Motor neuron (in vitro differentiated cells): ENCODE measurements at places on chromosomes 4 and X. TPM values are rescaled to one million over a fixed set of nuclear protein-coding genes. Genes with fewer than 3 reads are reported as not detected.
A peak's percentile ranks its signal among the peaks of the same experiment; 100 is the strongest.

GRCh38 chr4:160142579-160142978 is 1039.7 kb downstream of the RAPGEF2 start:
- no peak for ATAC-seq

DNA sequence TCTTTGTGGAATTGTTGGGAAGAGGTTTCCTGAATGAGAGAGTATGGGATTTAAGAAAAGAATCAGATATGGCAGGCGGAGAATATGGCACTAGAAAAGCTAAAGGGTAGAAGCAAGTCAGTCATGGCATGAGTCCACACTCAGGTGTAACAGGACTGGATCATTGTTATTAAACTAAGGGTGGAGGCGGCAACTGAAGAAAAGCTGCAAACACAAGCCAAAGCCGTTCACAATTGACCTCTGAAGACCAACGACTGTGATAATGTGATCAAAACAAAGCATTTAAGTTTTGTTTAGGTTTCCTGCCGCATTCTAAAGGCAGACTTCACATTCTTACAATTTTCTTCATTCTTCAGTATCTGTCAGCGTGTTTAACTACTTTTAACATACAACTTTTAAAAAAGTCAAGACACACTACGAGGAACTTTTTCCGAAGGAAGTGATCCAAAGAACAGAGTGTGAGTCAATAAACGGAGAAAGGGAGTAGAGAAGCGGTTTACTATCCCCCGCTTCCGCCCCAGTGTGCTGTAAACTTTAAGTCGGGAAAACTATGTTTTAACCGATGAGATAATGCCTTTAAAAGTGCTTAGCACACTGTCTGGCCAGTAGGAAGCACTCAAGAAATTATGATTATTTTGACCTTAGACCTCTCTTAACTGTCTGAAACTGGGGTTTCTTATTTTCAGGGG is 909 bp upstream of the SLAIN2 start:
- peak; percentile 1 for ATAC-seq

- ATAC-seq: no peak
Observed at GRCh38 chrX:124194199-124194598, 138.3 kb upstream of the TEX13D start.

HMX1 gene
- total RNA-seq: 0.81 TPM in 1 of 2 replicates, not detected in the other

CXorf49 gene
- total RNA-seq: not detected in 2 replicates

RTL5 gene
- 3.6 and 4.2 TPM in 2 replicates for total RNA-seq

SYN1 gene
- total RNA-seq: 6.4 and 8.6 TPM in 2 replicates
